OCI-LY7 (cell line): ENCODE measurements at places on chromosomes 4 and X. TPM values are rescaled to one million over a fixed set of nuclear protein-coding genes. Genes with fewer than 3 reads are reported as not detected.

DNA sequence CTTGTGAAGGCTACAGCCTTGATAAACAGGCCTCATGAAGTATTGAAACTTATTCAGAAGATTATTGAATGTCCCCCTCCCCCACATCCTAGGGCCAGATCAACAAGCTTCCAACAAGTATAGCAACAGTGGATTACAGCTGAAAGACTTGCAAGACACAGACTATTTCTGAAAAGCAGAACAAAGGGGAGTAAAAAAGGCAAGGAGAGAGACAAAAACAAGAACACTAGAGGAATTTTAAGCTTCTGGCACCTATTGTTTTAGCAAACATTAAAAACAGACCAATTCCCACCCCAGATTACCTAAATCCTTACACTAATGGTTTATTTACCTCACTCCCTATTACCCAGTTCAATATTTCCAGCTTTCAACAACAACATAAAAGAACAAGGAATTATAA, 446.3 kb upstream of the FSTL5 start:
- no peak for DNase-seq

- DNase-seq: no peak
Observed at GRCh38 chrX:24377911-24378468, 17.6 kb downstream of the SUPT20HL1 start.

DNA sequence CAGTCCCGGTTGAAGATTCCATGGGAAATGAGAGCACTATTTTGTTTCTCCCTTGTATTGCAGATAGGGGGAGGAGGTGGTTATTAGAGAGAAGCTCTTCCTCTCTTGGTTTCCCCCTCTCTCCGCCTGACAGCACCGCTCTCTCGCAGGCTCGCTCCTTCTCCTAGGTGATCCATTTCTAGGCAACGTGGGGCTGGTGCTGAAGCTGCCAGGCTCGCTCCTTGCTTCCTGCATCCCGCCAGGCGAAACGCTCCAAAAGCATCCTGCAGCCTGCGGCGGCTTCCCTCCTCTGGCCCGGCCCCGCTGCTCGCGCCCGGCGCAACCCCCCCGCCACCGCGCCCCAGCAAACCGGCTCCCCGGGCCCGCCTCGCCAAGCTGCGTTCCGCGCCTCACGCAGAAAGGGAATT, at the start of gene GRID2:
TSS of gene GRID2 (plus strand) at position 346 of the 407 bp plus-strand sequence.
- DNase-seq: no peak

DNA sequence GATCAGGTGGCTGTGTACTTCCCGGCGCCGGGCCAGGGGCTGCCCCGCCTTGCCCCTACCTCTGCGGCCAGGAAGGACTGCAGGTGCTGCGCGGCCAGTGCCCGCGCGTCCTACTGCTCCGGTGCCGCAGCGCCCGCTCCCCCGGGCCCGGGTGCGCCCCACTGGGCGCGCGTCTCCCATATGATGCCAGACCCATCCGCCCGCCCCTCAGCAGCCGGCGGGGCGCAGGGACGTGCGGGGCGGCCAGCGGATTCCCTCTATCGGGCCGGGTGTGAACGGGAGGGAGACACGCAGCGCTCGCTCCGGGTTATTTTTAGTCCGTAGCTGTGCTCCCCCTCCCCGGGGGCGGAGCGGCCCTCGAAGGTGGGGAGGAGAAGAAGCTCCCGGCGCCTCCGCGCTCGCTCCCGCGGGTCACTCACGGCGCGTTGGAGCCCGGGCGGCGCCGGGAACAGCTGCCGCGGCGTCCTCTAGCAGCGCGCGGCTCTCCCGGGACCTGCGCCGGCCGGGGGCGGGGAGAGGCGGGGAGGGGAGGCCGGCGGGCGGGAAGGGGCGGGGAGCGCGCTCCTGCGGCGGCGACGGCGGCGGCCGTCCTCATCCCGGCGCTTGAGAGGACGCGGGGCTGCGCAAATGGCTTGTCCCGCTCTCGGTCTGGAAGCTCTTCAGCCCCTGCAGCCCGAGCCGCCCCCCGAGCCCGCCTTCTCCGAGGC, 103.6 kb downstream of the UCHL1 start:
- DNase-seq: no peak

Gene RTL9
- not detected in 2 replicates for total RNA-seq

- peak; percentile 60 for DNase-seq
Observed at GRCh38 chrX:148049441-148049840, 68.3 kb downstream of the FMR1NB start.

Gene TBC1D8B
- total RNA-seq: 4.5 and 6.1 TPM in 2 replicates

Gene RPS3A
- 2,759 and 2,816 TPM in 2 replicates for total RNA-seq

GRCh38 chr4:40672528-40673522, 43.2 kb upstream of the RBM47 start:
- DNase-seq: no peak
